ENCODE measurements at places on chromosomes 11 and 22.

- DNase-seq: no peak
Measured at GRCh38 chr11:121514432-121515334, 61.9 kb upstream of the SORL1-AS1 start.

- DNase-seq: no peak
Measured at GRCh38 chr22:44648821-44649565, 53.0 kb upstream of the PRR5 start.

GRCh38 chr11:119742263-119742861, 13.4 kb upstream of the NECTIN1 start:
- DNase-seq: no peak

DNA sequence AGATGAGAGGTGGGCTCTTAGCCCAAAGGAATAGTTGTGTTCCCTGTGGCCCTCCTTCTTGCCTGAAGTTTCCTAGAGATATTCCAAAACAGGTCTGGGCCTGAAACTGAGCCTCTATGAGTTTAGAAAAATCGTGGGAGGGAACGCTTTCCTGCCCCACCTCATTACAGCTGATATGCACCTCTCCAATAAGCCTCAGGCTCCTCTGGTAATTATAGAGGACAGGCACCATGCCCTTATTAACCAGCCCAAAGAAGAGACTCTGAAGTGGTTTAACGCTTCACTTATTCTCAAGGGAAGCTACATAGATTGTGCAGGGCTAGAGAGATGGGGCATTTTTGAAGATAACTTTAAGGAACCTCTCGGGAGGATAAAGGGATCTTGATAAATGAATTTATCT, 3.4 kb upstream of the MPZL2 start:
- no peak for DNase-seq

- no peak for DNase-seq
Measured at GRCh38 chr11:35891096-35891495, 52.8 kb upstream of the LDLRAD3 start.

- DNase-seq: no peak
Measured at GRCh38 chr22:27133681-27134314, 476.4 kb downstream of the MIAT start.

- DNase-seq: no peak
Measured at GRCh38 chr11:16779436-16779835, 41.0 kb downstream of the C11orf58 start.

- no peak for DNase-seq
Measured at GRCh38 chr11:112128483-112129121, 35.3 kb downstream of the IL18 start.

DNA sequence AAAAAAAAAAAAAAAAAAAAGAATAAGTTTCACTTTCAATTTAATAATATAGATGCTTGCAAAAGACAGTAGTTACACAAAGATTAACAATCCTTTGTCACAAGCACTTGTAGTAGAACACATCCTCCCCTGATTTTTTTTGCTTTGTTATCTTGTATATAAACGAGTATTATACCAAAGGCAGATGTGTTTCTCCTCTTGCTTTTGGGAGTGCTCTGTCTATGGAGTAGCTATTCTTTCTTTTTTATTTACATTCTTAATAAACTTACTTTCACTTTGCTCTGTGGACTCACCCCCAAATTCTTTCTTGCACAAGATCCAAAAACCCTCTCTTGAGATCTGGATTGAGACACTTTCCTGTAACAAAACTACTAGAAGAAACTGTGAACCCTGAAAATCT, 3.4 kb upstream of the MRPL16 start:
- DNase-seq: no peak

DNA sequence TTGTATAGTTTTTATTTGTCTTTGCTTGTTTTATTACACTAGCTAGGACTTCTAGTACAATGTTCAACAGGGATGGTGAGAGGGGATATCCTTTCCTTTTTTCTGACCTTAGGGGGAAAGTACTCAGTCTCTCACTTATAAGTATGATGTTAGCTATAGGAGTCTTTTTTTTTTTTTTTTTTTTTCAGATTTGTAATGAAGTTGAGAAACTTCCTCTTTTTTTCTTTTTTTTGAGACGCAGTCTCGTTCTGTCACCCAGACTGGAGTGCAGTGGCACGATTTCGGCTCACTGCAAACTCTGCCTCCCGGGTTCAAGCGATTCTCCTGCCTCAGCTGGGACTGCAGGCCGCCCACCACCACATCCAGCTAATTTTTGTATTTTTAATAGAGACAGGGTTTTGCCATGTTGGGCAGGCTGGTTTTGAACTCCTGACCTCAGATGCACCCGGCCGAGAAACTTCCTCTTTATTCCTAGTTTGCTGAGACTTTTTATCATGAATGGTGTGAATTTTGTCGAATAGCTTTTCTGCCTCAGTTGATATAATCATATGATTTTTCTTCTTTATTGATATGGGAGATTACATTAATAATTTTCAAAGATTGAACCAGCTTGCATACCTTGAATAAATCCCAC, 10.9 kb downstream of the TRIM22 start:
- no peak for DNase-seq

GRCh38 chr11:64245401-64245796, 1.3 kb downstream of the PPP1R14B start:
- DNase-seq: no peak

GRCh38 chr11:64721359-64721699, 1.7 kb downstream of the NRXN2 start:
- DNase-seq: no peak

DNA sequence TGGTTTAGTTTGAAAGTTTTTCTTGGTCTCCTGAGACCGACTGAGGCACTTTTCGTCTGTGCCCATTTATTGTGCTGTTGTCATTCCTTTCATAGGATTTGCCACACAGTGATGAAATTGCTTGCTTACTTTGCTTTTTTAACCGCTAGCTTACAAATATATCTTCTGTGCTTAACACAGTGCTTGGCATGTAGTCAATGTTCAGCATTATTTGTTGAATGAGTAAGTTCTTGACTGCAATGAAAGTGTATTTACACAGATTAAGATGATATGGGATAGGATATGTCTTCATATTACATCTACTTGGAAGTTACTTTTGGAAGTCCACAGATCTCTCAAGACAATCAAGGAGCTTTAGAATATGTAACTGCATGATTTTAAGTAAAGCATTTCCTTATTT, 91.2 kb downstream of the GRIA4 start:
- no peak for DNase-seq

Data from activated CD4-positive, CD25-positive, alpha-beta regulatory T cell (primary cell).